ENCODE measurements at places on chromosomes 7 and 10.

DNA sequence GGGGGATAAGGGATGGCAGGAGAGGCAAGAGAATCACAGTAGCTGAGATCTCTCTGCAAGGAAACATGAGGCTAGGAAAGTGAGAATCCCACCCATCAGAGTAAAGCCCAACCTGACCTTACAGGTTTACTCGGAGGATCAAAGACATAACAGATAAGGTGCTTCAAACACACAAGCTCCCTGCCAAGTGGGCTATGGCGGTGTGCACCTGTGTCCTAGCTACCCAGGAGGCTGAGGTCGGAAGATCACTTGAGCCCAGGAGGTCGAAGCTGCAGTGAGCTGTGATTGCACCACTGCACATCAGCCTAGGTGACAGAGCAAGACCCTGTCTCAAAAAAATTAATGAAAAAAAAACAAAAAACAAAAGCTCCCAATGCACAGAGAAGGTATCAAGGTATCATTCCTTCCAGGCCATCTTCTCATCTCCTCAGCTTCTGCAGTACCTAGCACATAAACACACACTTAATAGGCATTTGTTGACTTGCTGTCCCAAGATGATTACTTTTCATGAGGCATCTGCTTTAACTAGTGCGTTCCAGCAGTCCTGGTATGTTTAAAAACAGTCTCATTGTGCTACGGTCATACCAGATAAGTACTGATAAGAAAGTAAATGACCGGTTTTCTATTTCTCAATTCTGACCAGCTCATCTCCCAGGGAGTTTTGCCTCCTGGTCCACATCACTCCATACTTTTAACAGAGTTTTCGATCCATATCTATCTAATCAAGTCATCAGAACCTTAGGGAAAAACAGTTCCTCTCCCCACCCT lies 13.3 kb downstream of the GNA12 start:
- no peak for DNase-seq

- DNase-seq: no peak
These were observed 8.9 kb upstream of the EMX2 start for GRCh38 chr10:117533507-117534281.

GRCh38 chr10:62811159-62811875 lies 4.8 kb downstream of the EGR2 start:
- peak; percentile 41 for DNase-seq

DNA sequence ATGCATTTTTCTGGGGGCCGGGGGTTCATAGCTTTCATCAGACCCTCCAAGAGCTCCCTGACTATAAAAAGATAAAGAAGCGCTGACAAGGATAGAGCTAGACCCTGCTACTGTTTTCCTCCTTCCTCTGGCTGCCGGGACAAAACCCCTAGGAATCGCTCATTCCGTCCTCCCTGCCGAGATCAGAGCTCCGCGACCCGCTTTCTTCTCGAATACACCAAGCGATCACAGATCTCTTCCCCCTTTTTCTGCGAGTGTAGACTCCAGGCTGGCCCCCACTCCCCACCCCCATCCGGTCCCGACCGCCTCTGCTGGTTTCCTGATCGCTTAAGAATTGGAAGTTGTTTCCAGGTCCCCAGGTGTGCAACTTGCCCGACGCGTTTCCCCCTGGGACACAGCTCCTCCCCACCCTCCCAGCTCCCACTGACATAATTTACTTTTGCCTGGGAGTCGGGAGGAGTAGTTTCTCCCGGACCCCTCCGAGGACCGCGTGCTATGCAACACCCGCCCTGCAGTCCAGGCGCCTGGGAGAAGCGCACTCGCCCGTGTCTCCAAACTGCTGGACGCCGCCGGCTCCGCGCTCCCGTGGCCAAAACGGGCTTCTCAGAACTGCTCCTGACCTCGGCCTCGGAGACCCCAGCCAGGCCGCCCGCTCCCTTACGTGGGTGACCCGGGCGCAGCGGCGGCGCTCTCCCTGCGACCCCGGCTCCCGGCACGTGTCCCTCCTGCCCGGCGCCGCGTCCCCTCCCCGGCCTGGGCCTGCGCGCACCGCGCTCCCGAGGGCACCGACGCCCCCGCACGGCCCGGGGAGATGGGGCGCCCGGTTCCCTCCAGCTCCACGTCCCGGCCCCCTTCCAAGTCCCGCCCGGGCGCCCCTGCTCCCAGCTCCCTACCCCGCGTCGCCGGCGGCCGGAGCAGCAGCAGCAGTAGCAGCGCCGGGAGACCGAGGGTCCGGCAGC lies 552 bp downstream of the IL15RA start:
- no peak for DNase-seq

DNA sequence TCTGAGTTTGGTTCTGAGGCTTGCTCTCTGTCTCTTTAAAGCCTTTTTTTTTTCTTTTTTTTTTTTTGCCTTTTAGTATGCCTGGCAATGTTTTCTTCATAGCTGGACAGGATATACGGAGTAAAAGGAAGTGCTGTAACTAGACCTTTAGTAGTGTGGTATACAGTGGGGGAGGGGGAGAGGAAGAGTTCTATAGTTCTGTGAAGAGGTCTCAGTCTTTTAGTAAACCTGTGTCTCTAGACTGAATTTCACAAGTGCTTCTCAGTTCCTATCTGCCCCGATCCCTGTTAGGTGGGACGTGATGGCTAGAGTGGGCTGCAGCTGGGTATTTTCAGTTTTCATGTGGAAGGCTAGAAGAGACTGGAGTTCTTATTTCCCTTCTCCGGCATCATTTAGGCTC lies 3.1 kb upstream of the ABCC2 start:
- no peak for DNase-seq

DNA sequence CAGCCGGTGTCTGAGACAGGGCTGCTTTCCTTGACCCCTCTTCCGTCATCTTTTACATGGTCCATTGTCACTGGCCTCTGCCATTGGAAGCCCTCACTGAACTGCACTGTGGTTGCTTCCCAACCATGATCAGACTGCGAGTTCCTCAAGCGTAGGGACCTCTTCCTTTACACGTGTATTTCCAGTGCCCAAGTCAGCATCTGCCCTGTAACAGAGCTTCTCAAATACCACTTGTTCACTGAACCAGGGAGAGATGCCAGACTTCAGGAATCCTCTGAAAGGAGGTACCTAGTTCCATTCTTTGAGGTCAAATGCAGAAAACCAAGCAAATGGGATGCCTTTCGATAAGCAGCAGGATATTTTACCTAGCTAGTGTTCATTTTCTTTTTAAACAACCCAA lies 145.1 kb downstream of the NRP1 start:
- no peak for DNase-seq

DNA sequence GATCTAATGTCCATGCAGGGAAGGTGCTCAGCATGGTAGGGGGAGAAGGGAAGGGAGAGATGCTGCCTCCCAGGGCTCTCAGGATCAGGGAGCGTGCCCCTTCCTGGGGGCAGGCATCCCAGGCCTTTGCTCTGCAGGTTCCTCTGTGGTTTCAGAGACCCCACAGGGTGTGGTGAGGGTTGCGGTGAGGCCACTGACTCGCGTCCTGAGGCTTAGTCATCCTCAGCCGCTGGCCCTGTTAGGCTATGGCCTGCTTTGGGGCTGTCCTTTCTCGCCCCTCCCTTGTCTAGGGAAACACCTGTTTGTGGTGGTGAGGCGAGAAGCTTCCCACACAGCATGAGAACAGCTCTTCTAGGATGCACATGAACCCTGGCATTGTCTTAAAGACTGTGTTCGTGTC lies 558.3 kb upstream of the FOXK1 start:
- DNase-seq: no peak

DNA sequence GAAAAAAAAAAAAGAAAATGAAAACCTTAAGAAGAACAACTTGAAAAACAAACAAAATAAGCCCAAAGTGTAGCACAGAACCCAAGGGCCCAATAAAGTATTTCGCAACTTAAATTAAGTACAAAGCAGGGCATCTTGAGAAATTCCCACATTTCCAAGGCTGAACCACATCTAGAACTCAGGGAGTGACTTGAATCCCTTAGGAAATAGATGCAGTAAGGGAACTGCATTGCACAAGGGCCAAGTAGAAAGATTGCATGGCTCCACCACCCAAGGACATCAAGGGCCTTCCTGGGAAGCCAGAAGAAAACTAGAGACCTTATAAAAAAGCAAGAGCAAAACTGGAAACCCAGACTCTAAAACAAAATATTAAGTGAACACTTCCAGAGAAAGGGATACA lies 352.7 kb downstream of the CXCL12 start:
- DNase-seq: no peak

- no peak for DNase-seq
These were observed 279.2 kb downstream of the WDR11 start for GRCh38 chr10:121130382-121130781.

GRCh38 chr10:43340619-43341018 lies 30.8 kb upstream of the FXYD4 start:
- DNase-seq: no peak

DNA sequence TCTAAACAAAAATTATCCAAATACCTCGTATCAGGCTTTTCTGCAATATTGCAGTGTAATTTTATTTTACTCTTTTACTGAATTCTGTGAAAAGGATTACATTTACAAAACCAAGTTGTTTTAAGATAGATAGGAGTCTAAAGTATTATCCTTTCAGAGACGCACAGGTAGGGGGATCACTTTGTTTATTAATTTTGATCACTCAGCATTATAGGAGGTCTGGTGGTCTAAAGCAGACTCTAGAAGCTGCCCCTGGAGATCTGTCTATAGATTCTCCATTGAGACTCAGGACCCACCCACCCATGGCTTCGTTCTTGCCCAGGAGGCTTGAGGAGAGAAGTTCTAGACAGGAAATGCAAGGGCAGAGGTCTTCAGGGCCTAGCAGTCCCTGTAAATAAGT lies 223.4 kb upstream of the YAE1 start:
- no peak for DNase-seq

DNA sequence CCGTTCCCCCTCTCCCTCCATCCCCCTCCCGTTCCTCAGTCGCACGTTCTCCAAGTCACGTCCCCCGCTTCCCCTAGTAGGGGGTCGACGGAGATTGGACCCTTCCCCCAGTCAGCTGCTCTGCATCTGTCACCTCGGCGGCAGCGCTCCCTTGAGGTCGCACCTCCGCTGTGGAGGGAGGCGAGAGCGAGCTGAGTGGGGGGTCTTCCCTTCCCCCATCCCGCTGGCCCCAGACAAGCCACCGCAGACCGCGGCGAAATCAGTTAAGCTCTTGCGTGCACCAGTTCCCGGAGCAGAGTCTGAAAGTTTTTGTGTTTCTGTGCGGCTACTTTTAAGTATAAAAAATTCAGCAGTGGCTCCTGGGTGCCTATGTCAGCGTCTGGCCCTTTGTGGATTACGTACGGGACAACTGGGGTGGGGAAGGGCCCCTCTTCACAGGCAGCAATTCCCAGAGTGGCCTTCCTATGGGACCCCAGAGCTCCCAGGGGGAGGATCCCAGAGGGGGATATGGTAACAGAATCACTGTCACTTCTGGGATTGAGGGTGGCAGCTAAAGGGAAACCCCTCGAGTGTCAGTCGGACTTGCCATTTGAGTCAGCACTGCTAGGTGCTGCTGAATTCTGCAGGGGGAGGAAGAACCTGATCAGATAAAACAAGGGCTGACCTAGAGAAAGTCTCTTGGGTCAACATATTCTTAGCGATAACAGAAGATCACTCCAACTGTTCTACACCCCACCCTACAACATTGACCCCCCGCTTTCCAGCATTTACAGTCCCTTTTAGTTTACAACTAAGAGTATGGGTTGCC lies 12.5 kb upstream of the DDIT4 start:
- DNase-seq: no peak

GRCh38 chr10:96651998-96652431 lies 65.2 kb upstream of the TM9SF3 start:
- DNase-seq: no peak

GRCh38 chr10:42640610-42641229 lies 2.4 kb upstream of the ZNF33B start:
- DNase-seq: no peak

- DNase-seq: no peak
These were observed 77.0 kb upstream of the SLF2 start for GRCh38 chr10:100835810-100836209.

DNA sequence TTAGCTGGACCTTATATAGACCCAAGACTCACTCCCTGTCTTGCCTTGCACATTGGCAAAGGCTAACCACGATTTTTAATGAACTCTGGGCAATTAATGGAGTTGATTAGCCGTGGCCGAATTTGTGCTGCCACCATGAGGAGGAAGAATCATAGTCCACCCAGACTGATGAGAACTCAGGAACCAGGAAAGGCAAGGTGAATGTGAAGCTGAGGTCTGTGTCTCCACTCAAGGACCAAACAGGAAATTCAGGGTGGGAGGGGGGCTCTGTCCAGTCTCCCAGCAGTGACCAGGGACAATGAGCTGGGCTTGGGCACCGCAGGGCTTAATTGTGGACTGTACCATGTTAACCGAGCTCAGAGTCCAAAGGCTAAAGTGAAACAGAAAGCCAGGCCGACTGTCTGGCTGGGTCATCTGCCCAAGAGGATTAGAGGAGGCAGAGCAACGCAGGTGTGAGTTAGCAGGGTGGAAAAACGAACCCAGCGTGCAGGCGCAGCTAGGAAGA lies 127.0 kb upstream of the JCAD start:
- DNase-seq: no peak

DNA sequence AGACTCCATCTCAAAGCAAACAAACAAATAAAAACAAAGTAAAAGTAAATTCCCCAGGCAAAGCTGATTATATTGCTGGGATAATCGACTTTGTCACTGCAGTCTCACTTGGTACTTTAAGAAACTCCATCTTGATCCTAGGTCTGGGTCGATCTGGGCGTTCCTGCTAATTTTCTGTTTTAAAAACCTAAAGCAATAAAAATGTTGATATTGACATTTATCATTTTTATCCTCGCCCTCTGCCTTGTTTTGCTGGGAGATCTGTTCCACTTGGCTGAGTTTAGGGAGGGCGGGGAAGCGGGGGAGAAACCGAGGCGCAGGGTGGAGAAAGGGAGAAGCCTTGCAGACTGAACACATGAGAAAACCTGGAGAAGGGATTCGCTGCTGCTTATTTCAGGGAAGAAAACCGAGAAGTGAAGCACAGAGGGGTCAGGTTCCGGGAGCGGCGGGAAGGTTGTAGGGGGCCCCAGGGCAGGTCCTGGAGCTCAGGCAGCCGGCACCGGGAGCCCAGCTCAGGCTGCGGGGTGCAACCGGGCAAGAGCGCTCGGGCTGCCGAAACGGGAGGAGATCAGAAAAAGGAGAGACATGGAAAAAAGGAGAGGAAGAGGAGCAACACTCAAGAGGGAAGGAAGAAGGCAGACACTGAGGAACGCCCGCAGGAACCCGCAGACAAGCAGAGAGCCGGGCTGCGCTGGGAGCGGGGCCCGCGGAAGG lies 27.3 kb upstream of the KMT2C start:
- no peak for DNase-seq

GRCh38 chr7:85829817-85830432 lies 643.1 kb upstream of the SEMA3D start:
- DNase-seq: no peak

GRCh38 chr10:66926841-66927240 lies 1.0 kb downstream of the LRRTM3 start:
- no peak for DNase-seq

- no peak for DNase-seq
These were observed 74.5 kb upstream of the VKORC1L1 start for GRCh38 chr7:65798111-65799075.

DNA sequence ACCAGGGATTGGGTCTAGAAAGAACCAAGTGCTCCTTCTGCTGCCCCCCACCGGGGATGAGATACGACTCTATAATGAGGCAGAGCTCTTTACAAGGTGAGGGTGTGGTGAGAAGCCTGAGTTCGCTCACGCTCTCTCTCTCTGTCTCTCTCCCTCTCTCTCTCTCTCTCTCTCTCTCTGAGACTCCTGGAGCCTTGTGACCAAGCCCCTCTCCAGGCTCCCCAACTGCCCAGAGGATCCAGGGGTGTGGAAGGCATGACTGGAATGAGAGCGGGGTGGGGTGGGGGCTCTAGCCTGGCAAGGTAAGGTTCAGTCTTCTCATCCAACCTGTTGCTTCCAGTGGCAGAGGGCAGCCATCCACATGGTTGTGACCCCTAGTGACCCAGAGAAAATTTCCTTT lies 3.1 kb upstream of the PTF1A start:
- no peak for DNase-seq

Measured in stimulated activated CD8-positive, alpha-beta memory T cell treated with anti-CD3 and anti-CD28 coated beads, Interleukin-7, amount 100 ng/mL, for 1 hour (primary cell).